ENCODE measurements at places on chromosomes 3 and 15. TPM values are rescaled to one million over a fixed set of nuclear protein-coding genes. Genes with fewer than 3 reads are reported as not detected.

TTLL13 gene
- total RNA-seq: not detected

FANCD2OS gene
- not detected for total RNA-seq

GRCh38 chr3:72977060-72977808 is 19.4 kb upstream of the PPP4R2 start:
- DNase-seq: peak; percentile 64

GRCh38 chr15:61654918-61655317 is 405.3 kb downstream of the VPS13C start:
- no peak for DNase-seq

GRCh38 chr3:63508305-63508704 is 144.2 kb upstream of the SNTN start:
- no peak for DNase-seq

DNA sequence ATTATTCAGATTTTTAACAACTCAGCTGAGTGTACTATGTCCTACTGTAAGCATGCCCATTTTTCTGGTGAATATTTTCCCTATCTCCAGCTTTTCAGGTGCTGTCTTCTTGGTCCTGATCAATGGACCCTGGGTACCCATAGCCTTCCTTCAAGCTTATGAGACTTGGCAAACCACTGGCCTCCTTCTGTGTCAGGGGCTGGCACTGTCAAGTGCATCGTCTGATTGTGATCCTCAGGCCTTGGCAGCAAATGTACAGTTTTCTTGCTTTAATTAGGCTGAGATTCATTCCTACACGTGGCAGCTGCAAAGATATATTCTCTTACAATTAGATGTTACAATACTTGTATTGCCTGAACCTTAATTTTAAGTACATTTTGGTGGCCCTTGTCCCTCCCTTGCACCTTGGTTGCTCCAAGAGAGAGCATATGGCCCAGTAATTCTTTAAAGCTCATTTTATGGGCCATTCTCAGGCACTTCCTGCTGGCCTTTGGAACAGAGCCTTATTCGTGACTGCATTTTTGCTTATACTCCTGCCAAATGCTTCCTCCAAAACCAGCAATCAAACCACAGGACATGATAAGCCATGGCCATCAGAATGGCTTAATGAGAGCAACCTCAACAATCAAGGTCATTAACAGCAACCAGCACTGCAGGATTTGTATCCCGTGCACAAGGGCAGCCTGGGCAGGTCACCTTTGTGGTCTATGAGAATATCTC is 179.9 kb downstream of the CNTN6 start:
- no peak for DNase-seq

DNA sequence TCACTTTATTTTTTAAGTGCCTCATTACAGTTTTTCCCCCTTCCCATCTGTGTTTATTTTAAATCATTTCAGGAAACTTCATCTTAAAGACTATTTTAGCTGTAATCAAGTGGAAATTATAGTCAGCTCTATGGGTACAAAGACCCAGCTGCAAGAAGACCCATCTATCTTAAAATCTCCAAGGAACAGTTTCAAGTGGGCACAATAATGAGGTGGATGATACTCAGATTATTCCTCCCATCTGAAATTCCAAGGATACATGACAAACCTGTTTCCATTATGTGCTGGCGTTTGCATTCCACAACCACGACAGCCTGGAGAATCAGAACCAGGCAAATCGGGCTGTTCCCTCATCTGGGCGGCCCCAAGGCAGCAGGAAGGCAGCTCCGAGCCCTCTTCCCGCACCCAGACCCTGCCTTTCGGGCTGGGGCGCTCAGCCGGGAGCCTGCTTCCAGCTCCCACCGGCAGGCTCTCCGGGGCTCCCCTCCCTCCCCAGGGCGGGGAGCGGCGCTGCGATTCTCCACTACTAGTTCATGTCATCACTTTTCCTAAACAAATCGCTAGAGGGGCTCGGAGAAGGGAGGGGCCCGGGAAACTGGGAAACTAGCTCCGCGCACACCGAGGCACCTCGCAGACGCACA is at the start of gene MGLL:
MGLL (minus strand) TSS at position 475 of the 641 bp plus-strand sequence; CDS start at position 278, 197 bp downstream.
- DNase-seq: peak; percentile 70

- no peak for DNase-seq
These were observed 2.4 kb downstream of the SLC49A4 start for GRCh38 chr3:122797291-122797690.

TOPAZ1 gene
- not detected for total RNA-seq

GRCh38 chr3:8324747-8325146 is 176.9 kb upstream of the LMCD1 start:
- peak; percentile 16 for DNase-seq

DNA sequence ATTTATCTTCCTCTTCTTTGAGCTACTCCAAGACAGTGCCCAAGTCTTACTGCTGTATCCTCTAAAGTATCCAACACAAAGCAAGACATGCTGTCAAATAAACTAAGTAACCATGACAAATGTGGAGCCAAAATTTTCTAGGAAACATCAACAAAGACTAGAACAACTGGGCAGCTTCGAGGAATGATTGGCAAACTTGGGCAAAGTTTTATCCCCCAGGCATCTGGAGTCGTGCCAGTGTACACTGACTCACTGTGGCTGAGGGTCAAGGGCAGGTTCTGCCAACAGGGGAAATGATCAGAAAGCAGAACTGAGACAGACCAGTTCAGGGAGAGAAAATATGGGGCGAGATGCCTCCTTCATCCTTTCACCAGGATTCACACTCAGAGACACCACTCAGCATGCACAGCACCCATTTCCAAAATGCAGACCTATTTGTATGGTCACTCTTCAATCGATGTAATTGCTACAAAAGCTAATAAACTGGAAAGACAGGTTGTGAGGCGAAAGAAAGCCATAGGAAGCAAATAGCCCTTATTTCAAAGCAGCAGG is 65.8 kb downstream of the MB21D2 start:
- DNase-seq: peak; percentile 97

RAB5A gene
- total RNA-seq: 85.1 TPM

GRCh38 chr15:75523011-75523410 is 56.1 kb downstream of the PTPN9 start:
- DNase-seq: no peak

GRCh38 chr3:112811131-112811884 is 35.4 kb downstream of the CD200R1L start:
- peak; percentile 17 for DNase-seq

- DNase-seq: no peak
These were observed 167.5 kb upstream of the TRIM42 start for GRCh38 chr3:140510303-140510861.

LRTM1 gene
- total RNA-seq: 1.6 TPM

CMTM8 gene
- total RNA-seq: not detected

DNA sequence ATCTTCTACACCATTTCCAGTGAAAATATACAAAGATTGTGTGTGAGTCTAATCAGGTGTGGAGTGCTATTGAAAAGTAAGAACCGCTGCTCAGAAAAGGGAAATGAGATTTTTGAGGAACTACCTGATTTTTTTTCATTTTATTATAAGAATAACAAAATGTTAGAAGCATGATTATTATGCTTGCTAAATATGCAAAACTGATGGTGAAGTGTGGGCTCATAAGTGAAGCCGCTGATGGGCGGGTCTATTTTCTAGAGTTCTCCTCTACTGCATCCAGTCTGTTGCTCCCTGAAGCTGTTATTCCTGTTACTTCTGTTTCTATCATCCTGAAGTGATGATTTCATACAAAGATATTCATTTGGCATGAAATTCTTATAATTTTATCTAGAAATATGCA is 612.0 kb downstream of the CADM2 start:
- DNase-seq: no peak

- DNase-seq: no peak
These were observed 106.7 kb downstream of the ADAMTS17 start for GRCh38 chr15:100235030-100235617.

CYP1A2 gene
- not detected for total RNA-seq

CIDEC gene
- total RNA-seq: not detected

- DNase-seq: peak; percentile 88
These were observed 171.9 kb downstream of the FMN1 start for GRCh38 chr15:33022629-33023028.

DNA sequence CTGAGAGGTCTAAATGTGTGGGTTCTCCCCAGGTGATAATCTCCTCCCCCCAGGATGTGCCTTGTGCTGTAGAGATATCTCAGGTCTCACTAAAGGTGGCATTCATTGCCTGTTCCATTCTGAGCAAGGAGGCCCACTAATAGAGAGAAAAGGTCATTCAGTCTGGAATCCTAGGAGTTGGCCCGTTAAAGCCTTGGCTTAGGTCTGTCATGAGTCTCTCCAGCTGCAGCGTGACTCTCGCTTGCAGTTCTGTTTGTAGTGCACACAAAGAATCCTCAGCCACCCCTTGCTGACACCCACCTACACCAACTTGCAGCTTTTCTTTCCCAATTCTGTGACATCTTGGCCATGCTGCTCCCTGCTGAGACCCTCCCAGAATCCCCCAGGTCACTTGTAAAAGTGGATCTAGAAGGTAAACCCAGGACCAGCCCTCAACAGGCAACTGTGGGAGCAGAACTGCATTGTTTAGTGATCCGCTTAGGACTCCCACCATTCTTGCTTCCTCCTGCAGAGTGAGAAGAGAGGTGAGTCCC is 17.7 kb downstream of the MAGEF1 start:
- DNase-seq: no peak

- DNase-seq: no peak
These were observed 8.3 kb upstream of the ATP8B4 start for GRCh38 chr15:50127255-50127777.

DNA sequence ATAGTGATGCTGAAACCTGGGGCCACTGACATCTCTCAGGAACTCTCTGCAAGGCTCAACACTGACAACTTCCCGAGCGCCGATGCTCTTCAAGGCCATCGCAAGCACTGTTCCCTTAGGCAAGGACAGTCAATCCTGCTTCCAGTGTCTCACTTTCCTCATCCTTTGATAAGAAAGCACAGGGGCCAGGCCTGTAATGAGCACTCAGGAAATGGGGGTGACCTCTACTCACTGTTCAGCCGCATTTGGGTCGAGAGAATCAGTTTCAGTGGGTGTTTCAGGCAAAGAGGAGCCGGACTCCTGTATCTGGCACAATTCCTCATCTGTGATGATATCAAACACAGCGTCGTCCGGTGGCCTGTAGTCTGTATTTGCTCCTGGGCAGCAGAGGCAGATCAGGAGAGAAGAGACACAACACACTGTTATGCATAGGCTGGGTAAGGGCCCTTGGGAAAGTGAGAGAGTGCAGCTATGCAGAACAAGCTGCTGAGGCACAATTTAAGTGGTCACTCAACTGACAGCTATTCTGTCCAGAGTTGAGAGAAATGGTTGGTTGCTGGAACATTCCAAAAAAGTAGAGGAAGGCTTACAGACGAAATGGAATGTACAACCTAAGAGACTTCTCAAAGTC is 11.9 kb downstream of the CXCR6 start:
- no peak for DNase-seq

RARB gene
- total RNA-seq: 37.4 TPM

DNA sequence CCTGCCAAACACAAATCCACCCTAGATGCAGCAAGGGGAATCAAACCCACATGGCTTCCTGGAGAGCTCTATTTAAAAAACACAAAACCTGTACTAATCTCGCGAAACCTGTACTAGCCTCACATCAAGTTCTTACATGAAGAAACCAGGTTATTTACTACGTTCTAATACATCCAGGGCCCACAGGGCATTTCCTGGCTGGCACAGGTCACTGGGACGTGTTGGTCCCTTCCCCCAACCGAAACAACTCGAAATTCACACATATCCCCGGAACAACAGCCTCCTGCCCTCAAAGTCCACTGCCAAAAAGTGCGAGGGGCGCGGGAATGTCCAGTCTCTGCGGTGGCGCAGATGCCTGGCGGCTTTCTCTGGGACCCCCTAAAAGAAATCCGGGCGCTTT is 955 bp downstream of the CDCP1 start:
- peak; percentile 50 for DNase-seq

TSEN2 gene
- total RNA-seq: 12.4 TPM

- DNase-seq: peak; percentile 76
These were observed 9.2 kb downstream of the TMPRSS7 start for GRCh38 chr3:112043621-112044201.

DNA sequence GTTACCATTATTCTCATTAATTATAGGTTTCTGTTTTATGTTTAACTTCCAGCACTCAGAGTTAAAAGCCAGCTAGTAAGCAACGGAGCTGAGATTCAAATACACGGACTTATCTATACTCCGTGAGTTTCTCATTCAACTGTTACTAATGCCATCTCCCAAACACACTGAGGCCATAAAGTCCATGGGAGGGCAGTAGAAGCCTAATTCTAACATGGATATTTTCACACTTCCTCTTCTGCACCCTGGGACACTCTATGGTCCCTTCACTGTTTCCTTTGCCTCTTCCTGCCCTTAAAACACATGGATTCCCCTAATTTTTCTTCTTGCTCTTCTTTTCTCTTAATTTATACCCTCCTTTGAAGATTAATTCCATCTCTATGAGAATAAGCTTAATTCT is 245.0 kb downstream of the KLF13 start:
- no peak for DNase-seq

GRCh38 chr3:186931532-186932280 is 1.4 kb downstream of the ST6GAL1 start:
- no peak for DNase-seq

DNA sequence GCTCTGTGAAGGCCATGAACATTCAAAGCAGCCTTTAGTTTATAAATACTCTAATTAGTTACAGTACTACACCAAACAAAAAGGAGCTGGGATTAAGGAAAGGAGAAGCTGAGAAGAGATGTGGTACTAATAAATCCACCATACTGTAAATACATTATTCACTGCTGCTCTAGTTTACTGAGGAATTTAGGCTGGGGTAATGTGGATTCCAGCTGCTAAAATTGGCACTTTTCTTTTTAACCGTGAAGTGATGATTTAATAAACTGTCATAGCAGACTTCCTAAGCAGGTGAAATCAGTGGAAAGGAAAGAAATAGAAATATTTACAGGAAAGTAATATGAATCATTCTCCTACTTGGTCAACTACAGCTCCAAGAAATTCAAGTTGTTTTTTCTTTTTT is 88.7 kb downstream of the TFG start:
- DNase-seq: no peak

- peak; percentile 92 for DNase-seq
These were observed 10.5 kb upstream of the BUB1B start for GRCh38 chr15:40150163-40150925.

DNA sequence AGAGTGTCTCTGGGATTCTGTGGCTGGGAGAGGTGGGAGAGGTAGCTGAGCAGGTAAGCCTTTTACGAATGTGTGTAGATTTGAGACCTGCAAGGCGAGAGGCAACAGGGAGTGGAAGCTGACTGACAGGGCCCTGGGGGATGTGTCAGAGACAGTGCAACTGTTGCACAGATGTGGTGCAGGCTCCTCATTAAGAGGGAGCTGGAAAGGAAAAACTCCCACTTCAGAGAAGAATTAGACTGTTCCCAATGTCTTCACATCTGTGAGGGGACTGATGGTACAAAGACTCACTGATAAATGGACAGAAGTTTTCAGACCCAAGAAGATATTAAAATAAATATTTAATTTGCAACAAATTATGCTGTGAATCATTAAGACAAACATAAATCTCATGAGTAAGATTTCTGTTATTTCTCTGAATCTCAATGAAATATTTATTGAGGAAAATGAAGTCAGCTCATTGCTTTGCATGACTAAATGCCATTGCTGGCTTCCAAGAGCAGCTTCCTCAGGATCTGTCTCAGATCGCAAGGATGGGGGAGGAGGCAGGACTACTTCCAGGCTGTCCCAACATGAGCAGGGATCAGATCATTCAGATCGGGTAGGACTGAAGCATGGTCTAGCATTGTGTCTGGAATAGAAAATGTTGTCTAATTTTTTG is 127.3 kb upstream of the ROPN1 start:
- DNase-seq: peak; percentile 57

LINGO1 gene
- not detected for total RNA-seq

- DNase-seq: no peak
These were observed 41.8 kb downstream of the IFT122 start for GRCh38 chr3:129481766-129482332.

SMCO1 gene
- not detected for total RNA-seq

GRCh38 chr15:38002883-38003477 is 68.5 kb downstream of the TMCO5A start:
- peak; percentile 77 for DNase-seq

Measured in RPMI7951 (cell line).